CMK (cell line): ENCODE measurements at places on chromosomes 2 and 18.

- DNase-seq: no peak
These were observed 10.4 kb upstream of the DOCK10 start for GRCh38 chr2:225052703-225053102.

DNA sequence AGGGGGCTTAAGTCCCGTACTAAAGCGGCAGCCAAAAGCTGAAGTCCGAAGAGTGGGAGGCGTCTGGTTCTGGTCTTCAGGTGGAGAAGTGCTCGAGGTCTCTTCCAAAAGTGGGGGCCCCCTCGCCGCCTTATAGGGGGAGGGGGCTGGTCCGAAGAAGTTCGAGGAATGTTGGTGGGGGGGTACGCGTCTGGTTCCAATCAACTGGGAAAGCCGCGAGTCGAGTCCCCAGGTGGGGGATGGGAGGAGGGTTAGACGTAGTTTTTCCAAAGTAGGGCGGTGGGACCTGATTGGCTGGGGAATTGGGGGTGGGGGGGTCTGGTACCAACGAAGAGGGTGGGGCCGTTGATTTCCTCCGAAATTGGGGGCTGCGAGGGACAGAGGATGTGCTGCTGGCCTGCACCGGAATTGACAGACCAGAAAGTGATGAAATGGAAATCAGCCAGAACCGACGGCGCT is 594 bp downstream of the ITM2C start:
- DNase-seq: no peak

DNA sequence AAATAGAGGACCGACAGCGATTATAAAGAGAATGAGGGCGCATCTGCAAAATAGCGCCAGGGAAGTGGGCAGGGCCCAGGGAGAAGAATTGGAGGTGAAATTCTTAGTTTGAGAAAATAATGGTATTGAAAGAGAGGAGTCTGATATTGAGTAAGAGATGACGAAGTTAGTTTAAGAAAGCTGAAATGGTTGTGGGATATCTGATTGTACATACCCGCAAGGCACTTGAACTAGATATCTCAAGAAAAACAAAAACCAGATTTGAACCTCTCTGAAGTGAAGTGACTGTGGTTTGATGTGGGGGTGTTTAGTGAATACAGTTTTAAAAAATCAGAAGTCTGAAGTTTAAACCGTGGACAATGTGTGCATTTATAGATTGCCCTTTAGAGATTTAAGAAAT is 38.9 kb downstream of the ZNF532 start:
- DNase-seq: no peak

DNA sequence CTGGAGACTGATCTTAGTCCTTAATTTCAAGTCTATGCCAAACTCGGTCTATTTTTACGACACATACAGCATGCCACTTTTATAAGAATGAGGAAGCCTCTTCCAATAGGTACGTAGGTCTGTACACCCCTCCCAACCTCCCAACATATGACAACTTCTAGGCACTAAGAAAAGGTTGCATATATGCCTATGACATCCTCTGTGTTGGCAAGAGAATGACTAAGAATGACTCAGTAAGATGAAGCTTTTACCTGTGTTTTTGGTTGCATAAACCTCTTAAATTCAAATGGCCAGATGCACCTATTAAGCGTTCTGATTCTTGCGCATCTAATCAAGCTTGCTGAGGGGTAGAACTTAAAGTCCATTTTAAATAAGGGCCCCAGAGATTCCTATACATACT is 586.4 kb upstream of the ZEB2 start:
- no peak for DNase-seq

DNA sequence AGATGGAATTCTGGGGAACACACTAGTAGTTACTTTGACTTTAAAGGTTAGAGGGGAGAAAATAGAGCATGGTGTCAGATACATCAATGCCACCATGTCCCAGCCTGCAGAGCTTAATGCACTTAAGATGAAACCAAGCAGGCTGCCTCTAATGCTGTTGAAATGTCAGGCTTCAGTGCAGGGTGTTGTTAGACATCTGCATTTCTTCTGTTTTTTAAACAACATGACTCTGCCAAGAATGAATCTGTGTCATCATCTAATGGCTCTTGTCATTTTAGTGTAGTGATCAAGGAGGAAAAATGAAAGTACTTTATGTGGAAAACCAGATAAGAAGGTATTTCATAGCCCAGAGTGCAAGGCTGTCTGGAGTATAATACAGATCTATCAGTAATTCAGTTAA is 29.9 kb downstream of the LYPD1 start:
- no peak for DNase-seq

GRCh38 chr2:146652311-146652710 is 1192.5 kb upstream of the ACVR2A start:
- DNase-seq: no peak

- no peak for DNase-seq
These were observed 3.0 kb upstream of the OSR1 start for GRCh38 chr2:19361325-19361990.

DNA sequence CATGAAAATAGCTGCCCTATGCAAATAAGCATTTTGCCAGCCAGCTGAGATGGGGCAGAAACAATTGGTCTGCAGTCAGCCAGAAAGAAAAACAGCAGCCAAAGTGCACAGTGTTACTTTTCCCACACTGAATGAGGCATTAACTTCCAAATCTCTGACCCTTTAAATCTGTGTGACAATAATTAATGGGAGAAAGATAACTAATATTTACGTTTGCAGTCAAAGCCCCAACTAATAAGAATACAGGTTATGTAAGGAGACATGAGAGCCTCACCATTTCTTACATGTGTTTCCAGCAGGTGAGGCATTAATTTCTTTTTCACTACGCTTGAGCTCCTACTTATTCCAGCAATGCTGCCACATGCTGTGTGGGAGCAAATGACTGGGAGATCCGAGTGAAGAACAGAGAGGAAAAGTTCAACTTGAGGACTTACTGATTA is 339.0 kb downstream of the SATB2 start:
- no peak for DNase-seq

GRCh38 chr2:208980321-208980720 is 443.5 kb upstream of the MAP2 start:
- no peak for DNase-seq

DNA sequence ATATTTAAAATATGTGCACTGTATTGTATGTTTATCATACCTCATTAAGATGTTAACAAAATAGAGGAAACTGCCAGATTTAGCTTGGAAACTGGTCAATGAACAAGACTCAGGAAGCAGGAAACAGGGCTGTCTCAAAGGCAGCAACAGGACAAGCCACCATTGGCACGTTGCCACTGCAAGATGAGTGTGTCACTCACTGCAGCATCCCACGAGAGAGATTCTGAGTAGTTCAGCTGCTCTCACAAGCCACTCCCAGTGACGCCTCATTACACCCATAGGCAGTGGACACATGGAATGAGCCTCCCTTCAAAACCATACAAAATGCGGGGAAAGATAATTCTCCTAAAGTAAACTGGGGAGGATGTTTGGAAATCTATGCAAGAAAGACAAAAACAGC is 181.9 kb upstream of the DLGAP1 start:
- DNase-seq: no peak

- no peak for DNase-seq
These were observed 41.6 kb upstream of the HK2 start for GRCh38 chr2:74792282-74792681.

GRCh38 chr18:26088487-26088886 is 1.9 kb downstream of the SS18 start:
- DNase-seq: no peak

DNA sequence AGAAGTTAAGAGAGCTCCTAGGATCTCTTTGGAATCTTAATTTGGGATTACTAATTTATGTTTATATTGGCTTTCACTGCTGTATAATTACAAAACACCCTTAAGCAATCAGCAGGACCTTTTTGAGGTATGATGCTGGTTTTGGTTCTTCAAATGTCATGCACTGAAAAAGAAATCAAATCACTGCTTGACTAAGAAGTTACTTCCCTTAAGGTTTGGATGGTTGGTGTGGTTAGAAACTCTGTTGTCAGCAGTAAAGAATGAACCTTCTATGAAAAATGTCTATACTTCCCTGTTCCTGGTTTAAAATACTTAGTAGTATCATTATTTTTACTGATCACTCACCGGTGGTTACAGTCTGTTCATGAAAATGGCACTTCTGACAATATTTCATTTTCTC is 5.5 kb downstream of the COLEC12 start:
- no peak for DNase-seq

- DNase-seq: no peak
These were observed 18.5 kb downstream of the KCMF1 start for GRCh38 chr2:84989422-84989821.

DNA sequence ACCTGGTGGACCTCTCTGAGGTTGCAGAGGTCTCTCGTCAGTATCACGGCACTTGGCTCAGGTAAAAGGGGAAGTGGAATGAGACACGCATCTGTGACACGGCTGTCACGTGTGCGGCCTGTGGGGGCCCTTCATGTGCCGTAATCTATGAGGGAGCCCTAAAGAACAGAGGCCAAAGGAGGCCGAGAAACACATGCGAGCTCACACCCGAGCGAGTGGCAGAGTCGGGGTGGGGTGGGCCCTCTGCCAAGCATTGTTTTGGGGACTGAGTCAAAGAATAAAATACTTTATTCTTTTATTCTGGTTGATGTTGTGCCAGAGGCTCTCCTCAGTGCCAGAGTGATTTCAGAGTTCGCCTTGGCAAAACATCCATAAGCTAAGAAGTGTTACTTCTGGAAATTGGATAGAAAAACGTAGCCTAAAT is 43.3 kb downstream of the PLB1 start:
- no peak for DNase-seq

GRCh38 chr2:163467251-163467630 is 268.6 kb downstream of the FIGN start:
- no peak for DNase-seq

- no peak for DNase-seq
These were observed at the start of gene TEKT4 for GRCh38 chr2:94871226-94872087. Gene TEKT4, plus strand, starts transcription at chr2:94871430. Its CDS starts 150 bp downstream, at chr2:94871580.

- no peak for DNase-seq
These were observed at the start of gene PROM2 for GRCh38 chr2:95274291-95275150. Gene PROM2, plus strand, starts transcription at chr2:95274449. Its CDS starts 137 bp downstream, at chr2:95274586.

GRCh38 chr2:209960045-209960444 is 42.4 kb upstream of the RPE start:
- no peak for DNase-seq

DNA sequence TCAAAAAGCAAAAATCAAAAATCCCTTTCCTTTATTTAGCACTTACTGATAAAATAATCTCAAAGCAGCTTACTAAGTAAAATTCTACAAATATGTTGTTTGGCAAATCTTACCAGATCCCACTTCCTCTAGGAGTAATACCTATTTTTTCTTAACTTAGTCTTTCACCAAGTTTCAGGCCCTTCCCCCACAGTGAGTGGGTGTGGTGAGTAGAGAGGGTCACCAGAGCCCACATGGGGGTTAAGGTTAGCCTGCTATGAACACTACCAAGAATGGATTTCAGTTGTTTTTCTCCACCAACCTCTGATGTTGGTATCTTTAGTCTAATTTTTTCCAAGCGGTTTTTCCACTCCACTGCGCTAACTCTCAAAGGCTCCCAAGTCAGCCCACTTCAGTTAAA is 23.2 kb downstream of the PIAS2 start:
- DNase-seq: no peak

GRCh38 chr2:148716378-148716920 is 71.9 kb downstream of the EPC2 start:
- no peak for DNase-seq

DNA sequence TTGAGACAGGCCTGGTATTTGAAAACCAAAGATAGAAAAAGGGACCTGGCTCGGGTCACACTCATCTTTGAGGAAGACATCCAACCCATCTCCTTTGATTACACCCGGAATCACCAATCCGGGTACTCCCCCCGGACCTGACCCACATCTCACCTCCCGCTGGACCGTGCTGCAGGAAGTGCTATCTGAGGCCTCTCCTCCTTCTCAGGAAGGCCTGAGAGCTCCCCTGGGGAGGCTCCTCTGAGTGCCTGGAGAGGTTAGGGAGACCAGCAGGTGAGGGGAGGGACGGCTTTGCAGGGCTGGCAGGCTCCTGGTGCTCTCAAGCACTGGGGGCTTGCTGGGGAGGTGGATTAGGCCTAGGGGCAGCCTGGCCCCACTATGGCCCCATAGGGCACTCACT is 170.9 kb downstream of the ACKR3 start:
- DNase-seq: no peak

DNA sequence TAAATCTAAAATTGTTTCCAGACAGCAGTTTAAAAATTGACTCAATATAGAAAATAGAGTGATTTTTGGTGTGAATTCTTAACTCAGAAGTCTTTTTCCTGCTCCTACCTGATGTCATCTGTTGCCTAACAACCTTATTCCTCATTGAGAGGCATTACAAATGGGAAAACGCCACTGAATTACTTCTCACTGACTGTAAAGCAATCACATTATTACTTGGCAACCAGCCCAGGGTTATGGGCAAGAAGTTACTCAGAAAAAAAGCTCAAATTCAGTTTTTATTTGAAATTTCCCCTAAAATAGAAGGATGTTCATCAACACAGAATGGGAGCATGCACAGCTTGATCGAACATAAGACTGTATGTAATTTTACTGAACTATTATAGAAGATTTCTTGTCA is 201.8 kb upstream of the GULP1 start:
- DNase-seq: no peak

GRCh38 chr18:1438458-1438910 is 533.8 kb downstream of the ADCYAP1 start:
- DNase-seq: no peak

- no peak for DNase-seq
These were observed 15.8 kb upstream of the SFXN5 start for GRCh38 chr2:73087311-73087710.

DNA sequence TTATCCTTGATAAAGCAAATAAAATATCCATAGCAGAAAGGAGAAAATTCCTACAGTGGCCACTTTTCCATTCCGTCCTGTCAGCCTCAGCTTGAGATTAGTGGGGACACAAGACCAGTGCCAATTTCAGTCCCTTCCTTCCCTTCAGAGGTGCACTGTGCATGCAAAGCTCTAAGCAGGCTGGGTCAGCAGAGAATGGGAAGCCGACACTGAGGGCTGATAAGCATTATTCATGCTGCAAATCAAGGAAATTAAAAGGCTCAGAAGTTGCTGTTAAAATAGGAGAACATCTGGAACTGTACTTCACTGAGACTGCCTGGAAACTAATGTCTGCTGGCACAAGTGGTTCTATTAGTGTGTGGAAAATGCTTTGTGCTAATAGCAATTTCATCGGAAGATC is 534.3 kb downstream of the ADCYAP1 start:
- no peak for DNase-seq

GRCh38 chr2:136916131-136916530 is 150.8 kb downstream of the THSD7B start:
- no peak for DNase-seq

DNA sequence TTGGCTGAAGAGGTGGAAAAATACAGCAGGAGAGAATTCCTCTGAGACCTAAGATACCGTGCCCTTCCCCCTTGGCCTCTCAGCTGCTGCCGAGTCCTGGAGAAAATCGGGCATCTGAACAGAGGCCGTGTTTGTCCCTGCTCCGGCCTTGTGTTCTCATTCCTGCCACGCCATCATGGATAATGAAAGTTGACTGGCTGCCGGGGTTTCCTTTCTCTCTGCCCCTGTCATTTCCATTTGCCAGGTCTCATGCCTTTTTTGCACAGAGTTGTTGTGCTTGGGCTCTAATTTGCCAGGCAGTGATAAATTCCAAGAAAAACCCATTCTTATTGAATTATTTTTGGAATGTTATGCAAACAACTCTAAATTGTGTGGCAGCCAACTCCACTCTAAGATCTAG is 496.9 kb upstream of the TNP1 start:
- DNase-seq: no peak
